ENCODE measurements at places on chromosomes 6 and 20.

DNA sequence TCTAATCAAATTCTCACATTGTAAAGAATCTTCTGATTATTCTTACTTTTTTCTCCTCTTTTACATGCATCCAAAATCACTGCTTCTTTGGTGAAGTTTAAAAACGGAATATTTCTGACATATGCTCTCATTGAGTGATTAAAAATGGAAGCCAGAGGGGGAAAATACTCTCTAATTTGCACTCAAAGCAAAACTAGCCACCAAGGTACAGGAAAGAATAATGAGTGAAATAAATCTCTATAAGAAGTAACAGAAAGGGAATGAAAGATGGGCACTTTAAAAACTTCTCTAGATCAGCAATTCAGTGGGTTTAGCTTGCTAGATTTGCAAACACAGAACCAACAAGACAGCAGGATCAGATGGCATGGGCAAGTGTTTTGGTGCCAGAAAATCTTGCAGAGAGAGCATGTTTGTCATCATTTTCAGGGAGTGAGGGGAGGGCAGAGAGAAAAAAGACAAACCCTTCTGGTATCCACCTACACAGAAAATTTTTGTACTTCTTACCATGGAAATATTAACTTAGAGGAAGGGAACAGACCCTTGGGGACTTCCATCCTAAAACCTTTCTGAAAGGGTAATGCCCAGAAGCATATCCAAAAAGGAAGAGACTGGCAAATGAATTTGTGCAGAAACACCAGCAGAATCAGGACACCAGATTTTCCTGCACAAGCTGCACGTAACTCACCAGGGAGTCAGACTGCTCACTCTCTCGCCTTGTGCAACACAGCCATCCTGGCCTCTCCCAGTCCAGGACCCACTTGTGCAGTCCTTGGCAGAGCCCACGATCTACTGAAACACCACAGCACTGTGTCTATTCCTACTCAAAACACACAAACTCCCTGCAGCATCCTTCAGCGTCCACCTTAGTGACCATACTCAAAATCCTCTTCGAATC, 270.2 kb upstream of the PRDM1 start:
- no peak for DNase-seq

GRCh38 chr20:22556565-22557056, 27.8 kb downstream of the FOXA2 start:
- no peak for DNase-seq

DNA sequence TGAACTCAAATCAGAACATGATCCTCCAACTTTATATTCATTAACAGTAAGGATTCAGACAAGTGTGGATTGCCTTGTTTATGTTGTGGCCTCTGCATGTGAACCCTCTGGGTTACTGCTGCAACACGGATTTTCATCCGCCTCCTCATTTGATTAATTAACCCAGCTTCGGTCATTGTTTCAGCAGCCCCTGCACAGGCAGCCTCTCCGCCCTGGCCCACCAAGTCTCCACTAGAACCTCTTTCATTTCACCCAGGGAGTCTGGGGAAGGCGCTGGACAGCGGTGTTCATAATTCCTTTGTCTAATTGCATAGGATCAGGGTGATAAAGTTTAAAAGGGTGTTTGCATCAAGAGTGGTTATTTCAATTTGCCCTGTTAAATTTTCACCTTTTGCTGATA, 15.7 kb downstream of the NKX2-2 start:
- DNase-seq, result no peak

DNA sequence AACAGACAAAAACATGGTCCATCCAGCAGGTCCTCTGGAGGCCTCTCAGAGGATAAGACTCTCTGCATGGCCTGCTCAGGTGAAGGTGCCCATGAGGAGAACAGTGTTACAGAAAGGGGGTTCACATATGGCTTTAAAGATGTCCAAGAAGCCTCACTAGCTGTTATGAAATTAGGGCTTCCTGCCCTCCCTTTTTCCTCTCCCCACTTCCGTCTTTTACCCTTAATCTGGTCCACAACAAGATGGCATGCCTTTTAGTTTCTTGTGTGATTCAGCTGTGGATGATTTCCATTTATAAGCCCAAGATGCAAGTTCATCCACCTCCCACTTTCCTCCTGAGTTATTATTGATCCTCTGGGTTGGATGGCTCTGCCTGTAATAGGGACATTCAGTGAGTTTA, 14.0 kb downstream of the GCNT2 start:
- DNase-seq, result no peak

DNA sequence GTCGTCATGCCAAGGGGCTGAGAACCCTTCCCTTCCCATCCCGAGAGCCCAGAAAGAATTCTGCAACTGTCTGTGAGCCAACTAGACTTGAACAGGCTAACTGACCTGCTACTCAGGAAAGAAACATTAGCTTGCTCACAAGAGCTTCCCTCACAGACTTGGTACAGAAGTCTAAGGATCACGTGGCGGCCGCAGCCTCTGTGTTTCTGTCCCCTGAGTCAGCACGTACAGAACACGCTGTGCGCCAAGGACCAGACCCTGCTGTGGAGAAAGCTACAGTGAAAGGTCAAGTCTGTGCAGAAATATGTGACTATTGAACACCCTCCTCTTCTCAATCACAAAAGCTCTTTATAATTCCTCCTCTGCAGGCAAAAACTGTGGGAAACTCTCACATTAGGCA, 151.3 kb upstream of the QKI start:
- DNase-seq, result no peak

- no peak for DNase-seq
Observed at GRCh38 chr6:71226151-71226550, 62.5 kb upstream of the OGFRL1 start.

- DNase-seq, result no peak
Observed at GRCh38 chr6:42860481-42860880, 18.9 kb upstream of the RPL7L1 start.

- DNase-seq, result no peak
Observed at GRCh38 chr6:155970876-155971708, 515.5 kb upstream of the NOX3 start.

GRCh38 chr20:21184819-21185218, 58.9 kb downstream of the KIZ start:
- no peak for DNase-seq

All from stimulated activated CD4-positive, alpha-beta T cell treated with anti-CD3 and anti-CD28 coated beads, Interleukin-4, amount 100 ng/mL, for 24 hours (primary cell).